Inflammatory macrophage treated with lipopolysaccharide for 1 hour (primary cell): ENCODE measurements at places on chromosomes 3 and 15.

DNA sequence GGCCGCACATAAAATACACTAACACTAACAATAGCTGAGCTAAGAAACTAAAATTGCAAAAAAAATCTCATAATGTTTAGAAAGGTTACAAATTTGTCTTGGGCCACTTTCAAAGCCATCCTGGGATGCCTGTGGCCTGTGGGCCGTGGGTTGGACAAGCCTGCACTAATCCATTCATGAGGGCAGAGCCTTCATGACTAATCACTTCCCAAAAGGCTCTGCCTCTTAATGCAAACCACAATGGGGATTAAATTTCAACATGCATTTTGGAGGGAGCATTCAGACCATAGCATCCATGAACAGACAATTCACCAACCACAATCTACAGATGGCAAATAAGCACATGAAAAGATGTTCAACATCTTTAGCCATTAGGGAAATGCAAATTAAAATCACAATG is 128.2 kb downstream of the SUCLG2 start:
- no peak for DNase-seq

- no peak for DNase-seq
Observed at GRCh38 chr3:17808994-17809393, 66.6 kb upstream of the TBC1D5 start.

DNA sequence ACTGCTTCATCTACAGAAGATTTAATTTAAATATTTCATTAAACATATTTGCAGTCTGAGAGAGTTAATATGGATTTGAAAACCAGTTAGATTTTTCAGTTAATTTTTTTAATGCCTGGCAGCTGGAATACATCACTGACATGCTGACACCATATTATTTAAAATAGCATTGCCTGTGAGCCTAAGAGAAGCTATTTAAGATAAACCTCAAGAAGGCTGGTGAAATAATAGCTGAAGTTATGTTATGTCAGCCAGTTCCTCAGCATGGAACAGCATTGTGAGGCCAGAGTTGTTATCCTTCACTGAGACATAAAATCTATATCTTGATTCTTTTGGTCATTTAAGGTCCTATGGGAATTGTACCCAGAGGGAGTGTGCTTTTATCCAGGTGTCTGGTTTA is 705.2 kb downstream of the NAALADL2 start:
- DNase-seq = no peak

DNA sequence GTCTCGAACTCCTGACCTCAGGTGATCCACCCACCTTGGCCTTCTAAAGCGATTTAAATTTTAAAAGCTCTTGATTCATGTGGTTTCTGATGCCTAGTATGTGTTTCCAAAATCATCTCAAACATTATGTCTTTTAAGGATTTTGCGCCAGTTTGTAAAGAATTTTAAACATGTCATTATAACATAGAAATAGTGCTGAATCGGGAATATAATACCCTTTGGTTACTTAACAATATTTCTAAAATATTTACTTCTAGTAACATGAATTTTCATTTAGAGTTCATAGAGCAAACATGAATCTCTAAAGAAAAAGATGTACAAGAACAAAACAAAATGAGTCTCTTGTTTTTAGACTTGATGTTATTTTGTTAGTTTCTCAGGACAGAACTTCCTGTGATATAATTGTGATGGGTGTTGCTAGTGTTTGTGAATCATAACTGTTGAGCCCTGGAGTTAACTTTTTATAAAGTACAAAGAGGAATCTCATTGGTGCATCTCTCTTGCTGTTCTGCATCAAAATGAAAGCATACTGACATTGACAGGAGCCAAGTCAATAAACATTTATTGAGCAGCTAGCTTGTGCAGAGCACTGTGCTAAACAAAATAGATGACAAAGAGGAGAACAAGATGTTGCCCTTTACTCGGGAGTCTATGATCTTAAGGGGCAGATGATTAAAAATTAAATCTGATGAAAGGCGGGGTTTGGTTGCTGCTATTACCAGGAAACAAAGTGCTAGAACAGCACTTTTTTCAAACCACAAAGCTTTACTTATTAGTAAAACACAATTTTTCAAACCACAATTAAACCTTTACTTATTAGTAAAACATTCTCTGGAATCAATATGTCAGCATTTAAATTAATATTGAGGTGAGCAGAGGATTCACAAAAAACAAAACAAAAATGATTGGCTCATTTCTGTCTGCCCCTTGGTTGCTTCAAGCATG is 73.4 kb downstream of the MME start:
- DNase-seq = no peak

- DNase-seq = no peak
Observed at GRCh38 chr3:3110749-3111361, 681 bp upstream of the IL5RA start.

- no peak for DNase-seq
Observed at GRCh38 chr3:189099505-189100290, 72.1 kb upstream of the TPRG1 start.
